A549 treated with GW870086 at 1 μM for 4 hours (cell line): ENCODE measurements at places on chromosomes 11 and 22. TPM values are rescaled to one million over a fixed set of nuclear protein-coding genes. Genes with fewer than 3 reads are reported as not detected.

MICAL3 gene
- 27.2 to 49.9 TPM (median 41.9 TPM) in 5 replicates for total RNA-seq

MYO7A gene
- 1.2 to 1.5 TPM (median 1.3 TPM) in 5 replicates for total RNA-seq

RBMXL2 gene
- not detected in 5 replicates for total RNA-seq

MMP8 gene
- total RNA-seq: not detected in 5 replicates

ASCL2 gene
- 0.07 TPM in 1 of 5 replicates, not detected in the others for total RNA-seq

OR8D4 gene
- total RNA-seq: not detected in 5 replicates

NXPE4 gene
- not detected in 5 replicates for total RNA-seq

CCDC188 gene
- not detected in 5 replicates for total RNA-seq
